ENCODE measurements at places on chromosomes 13 and 19.

DNA sequence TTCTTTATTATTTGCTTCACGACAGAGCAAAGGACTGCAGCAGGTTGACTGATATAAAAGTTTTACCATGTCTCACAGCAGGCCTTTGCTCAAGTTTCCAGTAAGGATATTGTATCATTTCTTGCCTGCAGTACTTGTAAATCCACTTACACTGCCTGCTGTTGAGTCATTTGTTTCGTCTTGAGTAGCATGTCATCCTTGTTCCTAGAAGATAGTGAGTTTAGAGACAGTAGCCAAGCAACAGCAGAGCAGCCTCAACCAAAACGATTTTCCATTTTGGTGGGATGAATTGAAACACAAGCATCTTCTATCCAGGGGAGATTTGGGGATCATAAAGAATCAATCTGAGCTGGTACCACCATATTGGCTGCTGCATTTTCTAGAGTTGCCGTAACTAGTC is 24.0 kb upstream of the ALOX5AP start:
- no peak for DNase-seq

- peak; percentile 75 for DNase-seq
Measured at GRCh38 chr13:52599848-52600603, 42.2 kb upstream of the HNRNPA1L2 start.

- no peak for DNase-seq
Measured at GRCh38 chr19:45971260-45971902, 2.3 kb downstream of the NOVA2 start.

GRCh38 chr19:44303320-44303719 is 1.5 kb downstream of the ZNF235 start:
- DNase-seq, result no peak

- no peak for DNase-seq
Measured at GRCh38 chr19:33557196-33557595, 35.6 kb upstream of the PEPD start.

DNA sequence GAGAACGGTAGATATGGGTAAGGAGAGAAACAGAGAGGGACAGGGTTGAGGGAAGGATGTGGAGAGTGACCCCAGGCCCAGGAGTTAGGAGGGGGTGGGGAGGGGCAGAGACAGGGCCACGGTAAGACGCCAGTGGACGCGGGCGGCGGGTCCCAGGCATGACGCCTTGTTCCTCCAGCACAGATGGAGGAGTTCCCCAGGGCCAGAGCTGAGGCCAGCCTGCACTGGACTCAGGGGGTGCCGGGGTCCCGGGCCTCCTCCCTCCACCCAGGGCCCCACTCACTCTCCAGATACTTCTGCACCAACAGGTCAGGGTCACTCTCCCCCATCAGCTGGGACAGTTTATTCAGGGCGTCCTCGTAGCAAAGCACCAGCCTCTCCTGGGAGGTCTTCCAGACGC is 22.0 kb upstream of the EMP3 start:
- DNase-seq, result no peak

GRCh38 chr19:35000647-35001501 is 751 bp downstream of the GRAMD1A start:
- peak; percentile 34 for DNase-seq

DNA sequence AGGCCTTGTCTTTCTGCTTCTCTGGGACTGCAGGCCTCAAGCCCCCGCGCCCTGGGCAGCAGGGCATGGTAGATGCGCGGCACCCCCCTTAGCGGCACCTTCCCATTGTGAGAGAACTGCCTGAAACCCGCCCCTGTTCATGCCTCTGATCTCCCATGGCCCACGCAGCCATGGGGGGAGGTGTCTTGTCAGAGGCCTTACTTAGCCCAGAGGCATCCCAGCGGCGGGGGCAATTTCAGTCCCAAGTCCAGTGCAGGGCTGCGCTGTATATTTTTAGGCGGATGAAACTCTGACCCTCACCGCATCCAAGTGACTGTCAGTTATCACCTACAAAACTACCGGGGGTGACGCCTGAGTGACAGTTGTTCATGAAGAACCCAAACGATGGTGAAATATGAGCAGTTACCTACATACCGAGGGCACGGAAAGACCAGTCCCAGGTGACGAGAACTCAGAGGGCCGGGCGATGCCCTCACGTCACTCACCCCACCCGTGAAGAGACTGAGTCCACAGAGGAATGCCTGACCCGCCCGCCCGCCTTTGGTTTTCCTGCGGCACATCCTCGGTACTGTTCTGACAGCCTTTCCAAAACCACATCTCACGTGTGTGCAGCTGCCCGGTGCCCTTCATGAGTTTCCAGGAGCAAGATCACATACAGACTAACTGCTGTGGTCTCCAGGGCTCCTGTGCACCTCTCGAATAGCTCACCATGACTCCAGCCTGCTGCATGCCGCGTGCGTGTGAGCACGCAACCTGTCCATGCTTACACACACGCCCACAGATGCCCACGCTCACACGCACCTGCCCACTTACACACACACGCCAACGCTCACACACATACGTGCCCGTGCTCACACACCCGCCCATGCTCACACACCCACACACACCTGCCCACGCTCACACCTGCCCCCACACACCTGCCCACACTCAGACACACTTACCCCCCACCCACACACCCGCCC is 14.4 kb downstream of the IL17D start:
- DNase-seq, result no peak

DNA sequence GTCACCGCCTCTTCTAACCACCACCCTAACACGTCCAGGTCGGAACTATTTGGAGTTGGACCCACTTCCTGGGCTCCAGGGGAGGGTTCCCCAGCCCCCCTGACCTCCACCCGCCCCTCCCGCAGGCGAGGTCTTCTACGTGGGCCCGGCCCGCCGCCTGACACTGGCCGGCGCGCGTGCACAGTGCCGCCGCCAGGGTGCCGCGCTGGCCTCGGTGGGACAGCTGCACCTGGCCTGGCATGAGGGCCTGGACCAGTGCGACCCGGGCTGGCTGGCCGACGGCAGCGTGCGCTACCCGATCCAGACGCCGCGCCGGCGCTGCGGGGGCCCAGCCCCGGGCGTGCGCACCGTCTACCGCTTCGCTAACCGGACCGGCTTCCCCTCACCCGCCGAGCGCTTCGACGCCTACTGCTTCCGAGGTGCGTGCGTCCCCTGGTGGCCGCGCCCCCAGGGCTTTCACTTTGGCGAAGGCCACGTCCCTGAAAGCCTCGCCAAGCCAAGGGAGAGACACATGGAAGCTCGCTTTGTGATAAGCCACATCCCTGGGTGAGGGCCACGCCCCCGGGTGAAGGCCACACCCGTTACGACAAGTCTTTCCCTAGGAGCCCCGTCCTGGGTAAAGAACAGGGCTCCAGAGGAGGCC is 13.2 kb downstream of the NCAN start:
- no peak for DNase-seq

GRCh38 chr19:56978023-56978565 is 137.6 kb upstream of the PEG3 start:
- no peak for DNase-seq

GRCh38 chr19:15283141-15283883 is 49.0 kb downstream of the BRD4 start:
- DNase-seq, result no peak

DNA sequence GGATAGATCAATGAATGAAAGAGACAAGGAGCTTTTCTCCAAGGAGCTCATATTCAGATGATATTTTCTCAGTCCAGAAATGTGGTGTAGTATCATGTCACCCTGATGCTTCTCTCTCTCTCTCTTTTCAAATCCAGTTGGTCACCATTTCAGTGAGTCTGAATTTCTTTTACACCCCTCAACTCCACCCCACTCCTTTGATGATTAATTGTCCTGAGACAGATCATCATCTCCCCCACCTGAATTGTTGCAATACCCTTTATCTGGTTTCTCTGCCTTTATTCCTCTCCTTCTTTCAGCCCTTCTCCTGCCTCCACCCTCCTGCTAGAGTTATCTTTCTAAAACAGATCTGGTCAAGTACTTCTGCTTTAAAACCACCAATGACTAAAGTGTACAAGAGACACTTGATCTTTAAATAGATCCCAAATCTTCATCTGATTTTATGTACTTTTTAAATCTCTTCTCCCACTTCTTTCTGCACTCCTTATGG is 299.8 kb downstream of the KLF5 start:
- DNase-seq, result no peak
